ENCODE measurements at places on chromosomes 7 and 10.

- no peak for DNase-seq
Measured at GRCh38 chr10:131186547-131187253, 124.8 kb downstream of the TCERG1L start.

- DNase-seq: peak; percentile 72
Measured at GRCh38 chr10:91163269-91163868, 57.1 kb upstream of the PCGF5 start.

GRCh38 chr7:31805209-31805818 is 118.3 kb downstream of the PPP1R17 start:
- no peak for DNase-seq

DNA sequence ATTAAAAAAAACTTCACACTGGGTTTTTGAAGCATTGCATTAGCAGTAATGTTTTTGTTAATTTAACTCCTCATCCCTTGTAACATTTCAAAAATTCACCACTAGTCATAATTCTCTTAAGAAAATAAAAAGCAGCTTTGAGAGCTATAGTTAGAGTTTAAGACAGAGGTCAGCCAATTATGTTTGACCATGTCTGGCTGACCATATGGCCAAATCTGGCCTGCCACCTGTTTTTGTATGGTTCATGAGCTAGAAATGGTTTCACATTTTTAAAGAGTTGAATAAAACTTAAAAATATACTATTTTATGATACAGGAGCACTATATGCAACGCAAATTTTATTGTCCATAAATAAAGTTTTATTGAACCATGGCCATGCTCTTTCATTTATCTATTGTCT is 73.0 kb upstream of the LRRTM3 start:
- no peak for DNase-seq

DNA sequence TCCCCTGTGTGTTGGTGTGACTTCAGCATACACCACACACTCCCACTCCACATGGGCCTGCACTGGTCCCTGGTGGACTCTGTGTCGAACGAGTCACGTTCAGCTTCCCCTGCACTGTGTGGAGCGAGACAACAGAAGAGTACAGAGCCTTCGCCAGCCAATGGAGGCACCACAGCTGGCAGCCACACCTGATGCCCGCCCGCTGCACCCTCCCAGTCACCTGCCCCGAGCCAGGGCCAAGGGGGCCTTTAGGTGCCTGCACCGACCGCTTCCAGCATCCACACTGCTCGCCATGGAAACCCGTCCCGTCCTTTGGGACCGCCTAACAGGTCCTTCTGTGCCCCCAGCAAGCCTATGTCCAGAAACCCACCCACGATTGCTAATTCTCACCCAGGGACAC is 9.2 kb downstream of the FOXL3 start:
- no peak for DNase-seq

DNA sequence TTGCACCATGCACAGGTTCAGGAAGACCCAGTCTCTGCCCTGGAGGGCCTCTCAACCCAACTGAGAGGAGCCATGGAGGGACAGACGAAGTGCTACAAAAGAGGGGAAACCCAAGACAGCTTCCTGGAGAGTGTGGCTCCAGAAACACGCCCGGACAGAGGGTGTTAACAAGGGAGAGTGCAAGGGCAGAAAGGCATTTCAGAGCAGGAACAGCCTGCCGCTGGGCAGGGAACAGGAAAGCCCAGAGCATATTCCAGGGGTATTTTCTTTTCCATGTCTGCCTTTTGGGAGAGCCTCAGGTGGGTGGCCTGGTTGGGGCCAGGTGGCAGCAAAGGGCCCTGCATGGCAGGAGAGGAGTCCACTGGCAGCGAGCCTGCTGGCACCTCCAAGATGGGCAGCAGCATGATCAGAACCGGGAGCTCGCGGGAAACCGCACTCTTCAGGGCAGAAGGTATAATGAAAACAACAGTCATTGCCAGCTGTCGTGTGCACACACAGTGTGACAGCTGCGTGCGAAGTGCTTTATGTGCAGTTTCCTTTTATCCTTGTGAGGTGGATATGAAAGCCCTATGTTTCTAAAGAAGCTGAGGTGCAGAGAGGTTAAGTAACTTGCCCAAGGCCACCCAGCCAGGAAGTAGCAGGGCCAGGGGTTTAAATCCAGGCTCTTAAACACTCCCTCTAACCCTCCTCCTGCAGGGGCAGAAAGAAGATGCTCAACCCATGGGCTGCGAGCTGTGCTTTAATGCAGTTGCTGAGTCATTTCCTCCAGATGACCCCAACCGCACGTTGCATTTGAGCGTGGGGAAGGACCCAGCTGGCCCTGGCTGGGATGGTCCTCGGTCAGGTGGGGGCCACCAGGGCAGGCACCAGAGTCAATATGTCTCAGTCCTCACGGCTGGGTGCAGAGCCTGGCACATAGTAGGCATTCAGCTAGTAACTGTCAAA is 128.6 kb downstream of the OAT start:
- DNase-seq: peak; percentile 41

GRCh38 chr7:29971566-29972314 is 17.9 kb downstream of the SCRN1 start:
- DNase-seq: no peak

DNA sequence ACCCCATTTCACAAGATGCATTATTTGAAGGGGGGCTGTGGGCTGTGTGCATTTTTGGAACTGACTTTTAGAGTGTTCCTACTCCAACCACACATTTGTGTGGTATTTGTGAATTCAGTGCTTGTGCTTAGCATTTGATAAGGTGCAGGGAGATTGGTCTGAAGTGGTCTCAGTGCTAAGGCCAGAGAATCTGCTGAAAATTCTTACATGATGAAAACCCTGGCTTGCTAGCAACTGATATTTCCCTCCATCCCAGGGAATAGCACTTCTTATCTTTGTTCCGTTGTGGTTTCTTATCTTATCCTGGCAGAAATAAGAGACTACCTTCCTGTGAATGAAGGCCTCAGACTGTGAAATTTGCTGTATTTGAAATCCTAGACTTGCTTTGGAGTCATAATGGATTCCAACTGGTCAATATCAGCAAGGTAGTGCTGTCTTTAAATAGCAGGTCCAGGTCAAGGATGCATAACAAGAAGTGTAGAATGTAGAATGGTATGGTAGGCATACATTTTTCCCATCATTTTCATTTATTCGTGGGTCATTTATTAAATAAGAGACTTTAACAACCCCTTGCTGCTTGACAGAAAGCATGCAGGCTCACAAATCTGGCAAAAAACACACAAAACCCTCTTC is 986.9 kb downstream of the REEP3 start:
- no peak for DNase-seq

DNA sequence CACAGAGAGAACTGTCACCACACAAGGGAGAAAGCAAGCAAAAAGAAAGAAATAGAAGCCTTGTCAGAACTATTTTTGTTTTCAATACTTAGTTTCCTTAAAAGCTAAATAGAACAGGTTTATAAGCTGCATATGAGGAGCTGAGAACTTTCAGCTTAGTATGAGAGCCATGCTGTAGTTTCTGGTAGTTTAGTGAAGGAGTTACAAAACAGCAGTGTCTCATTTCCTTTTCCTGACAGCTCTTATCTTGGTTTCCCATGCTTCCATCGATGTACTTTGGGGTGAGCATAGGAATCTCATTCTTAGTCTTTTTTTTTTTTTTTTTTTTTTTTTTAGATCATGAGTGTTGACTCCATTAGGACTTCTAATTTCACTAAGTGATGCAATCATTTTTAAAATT is 8.6 kb upstream of the CHRM2 start:
- no peak for DNase-seq
